GM13976 (cell line): ENCODE measurements at places on chromosomes 6 and 20.

- DNase-seq, result no peak
Observed at GRCh38 chr6:118054082-118054481, 147.0 kb downstream of the SLC35F1 start.

DNA sequence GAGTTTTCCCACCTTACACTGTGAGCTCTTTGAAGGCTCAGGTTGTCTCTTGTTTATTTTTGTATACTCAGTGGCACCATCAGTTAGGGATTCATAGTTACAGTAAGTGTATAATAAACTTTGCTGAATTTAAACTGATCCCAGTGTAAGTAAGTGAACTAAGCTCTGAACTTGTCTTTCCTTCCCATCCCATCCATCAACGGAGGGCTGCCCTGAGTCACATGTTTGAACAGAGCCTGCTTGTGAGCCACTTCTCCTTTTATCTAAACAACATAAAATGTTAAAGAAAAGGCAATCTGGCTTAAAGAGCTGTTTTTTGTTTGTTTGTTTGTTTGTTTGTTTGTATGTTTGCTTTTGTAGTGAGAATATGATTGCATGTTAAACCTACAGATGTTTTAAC, 185.7 kb upstream of the MARCKS start:
- no peak for DNase-seq

- no peak for DNase-seq
Observed at GRCh38 chr20:50335866-50336265, 145.2 kb downstream of the CEBPB start.

DNA sequence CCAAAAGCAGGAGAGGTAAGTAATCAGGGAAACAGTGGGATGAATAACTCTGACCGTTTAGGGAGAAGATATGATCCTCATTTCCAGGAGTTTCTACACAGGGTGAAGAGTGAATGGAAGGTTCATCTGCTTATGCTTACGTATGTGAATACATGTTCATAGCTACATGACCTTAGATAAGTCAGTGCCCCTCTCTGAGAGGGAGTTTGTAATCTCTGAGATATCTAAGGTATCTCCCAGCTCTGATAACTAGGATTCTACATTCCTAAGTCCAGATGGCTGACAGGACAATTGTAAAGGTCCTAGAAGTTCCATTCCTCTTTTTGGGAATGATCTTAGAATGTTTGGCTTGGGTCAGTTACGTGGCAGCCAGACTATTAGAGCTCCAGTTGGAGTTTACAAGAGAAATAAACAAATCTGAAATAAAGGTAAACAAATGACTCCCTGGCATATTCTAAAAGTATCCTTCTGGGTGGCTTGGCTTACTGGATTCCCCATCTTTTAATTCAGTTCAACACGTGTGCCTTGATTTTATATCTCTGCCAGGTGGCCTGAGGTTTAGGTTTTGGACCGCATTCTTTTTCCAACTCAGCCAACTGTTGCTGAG, 15.8 kb downstream of the PROCR start:
- DNase-seq, result no peak

GRCh38 chr6:30793521-30794194, 49.3 kb upstream of the IER3 start:
- peak; percentile 75 for DNase-seq
